NCI-H1417 treated with DMSO at 0.1 percent for 48 hours (cell line): ENCODE measurements at places on chromosomes 4 and X.

GRCh38 chrX:8820910-8821527 lies 19.8 kb upstream of the FAM9A start:
- no peak for DNase-seq

- no peak for DNase-seq
Measured at GRCh38 chr4:145489556-145489955, 7.9 kb downstream of the SMAD1 start.

- no peak for DNase-seq
Measured at GRCh38 chr4:174749091-174749490, 80.0 kb downstream of the GLRA3 start.

DNA sequence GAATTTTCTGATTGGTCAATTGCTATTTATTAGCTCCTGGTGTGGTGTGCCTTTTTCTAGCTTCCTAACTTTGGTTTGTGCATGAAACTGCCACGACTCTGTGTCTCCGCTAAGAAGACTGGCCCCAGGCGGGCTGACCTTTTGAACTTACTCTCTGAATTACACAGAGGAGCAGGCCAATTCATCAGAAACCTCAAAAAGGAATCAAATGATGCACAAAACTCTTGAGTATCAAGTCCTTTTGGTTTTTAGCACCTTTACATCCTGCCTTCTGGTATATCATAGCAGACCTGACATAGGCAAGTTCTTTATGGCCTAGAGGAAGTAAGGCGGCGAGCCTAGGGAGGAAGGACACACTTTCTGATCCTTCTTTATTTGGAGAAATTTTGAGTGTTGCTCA lies 17.6 kb downstream of the TKTL1 start:
- no peak for DNase-seq

DNA sequence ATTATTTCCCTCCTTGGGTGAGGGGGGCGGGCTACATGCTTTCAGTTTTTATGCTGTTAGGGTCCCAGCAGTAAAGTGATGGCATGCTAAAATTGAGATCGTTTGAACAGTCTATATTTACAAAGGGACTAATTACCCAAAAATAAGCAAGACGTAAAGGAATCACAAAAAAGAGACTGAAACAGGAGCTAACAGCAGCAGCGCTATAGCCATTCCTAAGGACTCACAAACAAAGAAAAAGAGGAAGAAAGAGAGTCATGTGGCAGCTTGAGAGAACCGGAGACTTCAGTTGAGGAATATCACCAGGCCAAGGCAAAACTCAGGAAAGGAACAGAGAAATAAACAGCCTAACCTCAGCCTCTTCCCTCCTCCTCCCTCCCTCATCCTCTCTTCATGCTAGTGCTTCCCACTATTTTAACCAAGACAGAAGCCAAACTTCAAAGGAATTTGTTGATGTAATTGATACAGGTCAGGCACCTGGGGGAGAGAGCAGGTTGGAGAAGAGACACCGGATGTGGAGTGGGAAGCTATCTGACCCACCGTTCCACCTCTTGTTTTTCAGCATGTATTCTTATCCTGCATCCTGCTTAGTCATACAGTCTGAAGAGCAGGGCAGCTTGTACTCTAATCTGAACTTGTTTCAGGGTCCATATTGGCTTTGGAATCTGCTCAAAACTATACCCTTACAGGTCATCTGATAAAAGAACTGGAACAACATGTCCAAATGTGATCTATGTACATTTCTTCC lies 383.7 kb downstream of the NAF1 start:
- no peak for DNase-seq

DNA sequence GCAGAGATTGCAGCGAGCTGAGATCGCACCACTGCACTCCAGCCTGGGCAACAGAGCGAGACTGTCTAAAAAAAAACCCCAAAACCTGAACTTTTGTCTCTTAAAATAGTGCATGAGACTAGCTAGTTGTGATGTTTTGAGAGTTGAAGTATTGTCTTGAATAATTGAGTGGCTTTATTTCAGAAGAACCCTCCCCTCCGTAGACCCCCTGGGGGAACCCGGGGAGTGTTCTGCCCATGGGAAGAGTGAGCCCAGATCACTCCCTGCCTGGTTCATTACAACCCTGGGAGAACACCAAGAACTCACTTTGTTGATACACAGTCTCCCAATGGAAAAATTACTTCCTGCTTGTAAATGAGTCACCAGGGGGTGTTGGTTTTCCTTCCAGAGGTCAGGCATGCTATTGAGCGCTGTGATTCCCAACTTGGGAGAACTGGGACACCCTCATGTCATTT lies 65.3 kb upstream of the SHISA3 start:
- DNase-seq = no peak

- DNase-seq = no peak
Measured at GRCh38 chr4:128688033-128688721, 121.3 kb upstream of the JADE1 start.

GRCh38 chr4:153781717-153782416 lies 7.0 kb downstream of the SFRP2 start:
- no peak for DNase-seq

DNA sequence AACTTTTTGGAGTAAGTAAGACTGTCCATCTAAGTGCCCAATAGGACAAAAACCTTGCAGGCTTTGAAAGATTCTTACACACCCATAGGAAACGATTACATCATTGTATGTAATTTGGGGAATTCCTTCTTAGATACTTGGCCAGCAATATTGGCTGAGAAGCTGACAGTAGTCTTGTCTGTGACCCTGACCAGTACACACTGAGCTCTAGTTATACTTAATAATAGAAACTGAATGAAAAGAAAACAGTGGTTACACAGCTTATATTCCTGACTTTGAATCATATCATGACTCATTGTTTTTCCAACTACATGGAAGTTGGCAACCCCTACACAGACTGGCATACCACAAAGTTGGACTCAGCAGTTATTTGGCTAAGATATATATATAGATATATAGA lies 7.1 kb upstream of the TLR2 start:
- no peak for DNase-seq

DNA sequence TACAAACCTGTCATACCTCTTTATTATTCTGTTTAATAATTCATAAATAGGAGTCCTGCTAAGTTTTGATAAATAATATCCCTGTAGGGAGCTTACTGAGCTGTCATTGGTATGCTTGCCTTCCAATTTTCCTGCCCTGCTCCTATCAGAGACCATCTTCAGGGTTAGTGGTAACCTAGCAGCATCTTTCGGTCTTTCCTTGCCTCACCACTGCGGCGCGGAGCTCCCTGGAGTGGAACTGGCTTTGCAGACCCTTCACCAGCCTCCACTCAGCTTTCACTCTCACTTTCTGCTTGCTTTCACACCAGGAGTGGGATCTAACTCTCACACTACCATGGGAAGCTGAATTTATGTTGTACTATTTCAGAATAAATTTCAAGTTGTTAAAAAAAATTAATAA lies 481.7 kb upstream of the ATOH1 start:
- DNase-seq = no peak

- DNase-seq = no peak
Measured at GRCh38 chrX:37840931-37841330, 6.4 kb downstream of the DYNLT3 start.

- no peak for DNase-seq
Measured at GRCh38 chrX:102934624-102935023, 2.4 kb upstream of the RAB40AL start.

- no peak for DNase-seq
Measured at GRCh38 chrX:41022566-41022965, 62.7 kb upstream of the USP9X start.

GRCh38 chr4:41418444-41418843 lies 119.5 kb upstream of the LIMCH1 start:
- DNase-seq = no peak

GRCh38 chr4:140187316-140187695 lies 33.3 kb upstream of the MAML3 start:
- no peak for DNase-seq

GRCh38 chr4:182973511-182973911 lies 56.3 kb upstream of the DCTD start:
- no peak for DNase-seq

GRCh38 chr4:105966051-105966450 lies 70.8 kb downstream of the NPNT start:
- no peak for DNase-seq

- DNase-seq = no peak
Measured at GRCh38 chr4:124437853-124438495, 274.6 kb downstream of the ANKRD50 start.

GRCh38 chr4:101201421-101201820 lies 145.9 kb downstream of the PPP3CA start:
- no peak for DNase-seq
